ENCODE measurements at places on chromosomes 7 and 10. TPM values are rescaled to one million over a fixed set of nuclear protein-coding genes. Genes with fewer than 3 reads are reported as not detected.

The SPAM1 gene
- not detected for total RNA-seq

The PRR15 gene
- 21.2 TPM for total RNA-seq

The TMEM26 gene
- total RNA-seq: 1.2 TPM

The AFAP1L2 gene
- total RNA-seq: 24.0 TPM

The AGAP4 gene
- total RNA-seq: 17.5 TPM

The PIP gene
- 0.47 TPM for total RNA-seq

The TMEM176B gene
- 345 TPM for total RNA-seq

The GJC3 gene
- total RNA-seq: not detected

The GPRIN2 gene
- total RNA-seq: 12.6 TPM

The ANKRD30A gene
- total RNA-seq: not detected

The OR2A1 gene
- total RNA-seq: not detected

The NODAL gene
- not detected for total RNA-seq

The SEMA3E gene
- 1.1 TPM for total RNA-seq

The ELN gene
- 44.8 TPM for total RNA-seq

The MEOX2 gene
- 1.2 TPM for total RNA-seq

The NME8 gene
- 0.44 TPM for total RNA-seq
